ENCODE measurements at places on chromosomes 7 and 10. TPM values are rescaled to one million over a fixed set of nuclear protein-coding genes. Genes with fewer than 3 reads are reported as not detected.

AKR1C3 gene
- 1,052 TPM for total RNA-seq

PPA1 gene
- total RNA-seq, result 298 TPM

TNS3 gene
- 70.2 TPM for total RNA-seq

MMRN2 gene
- 1.5 TPM for total RNA-seq

CDNF gene
- total RNA-seq, result 0.86 TPM

ADRB1 gene
- 1.1 TPM for total RNA-seq

FAM13C gene
- total RNA-seq, result 0.16 TPM

PKD1L1 gene
- total RNA-seq, result 0.23 TPM

NAT16 gene
- 0.12 TPM for total RNA-seq

TAS2R5 gene
- 0.50 TPM for total RNA-seq

OR9A2 gene
- not detected for total RNA-seq

TPST1 gene
- total RNA-seq, result 6.3 TPM

FAM185A gene
- 6.9 TPM for total RNA-seq

CCAR1 gene
- total RNA-seq, result 73.7 TPM

RBP3 gene
- total RNA-seq, result not detected

MSMB gene
- not detected for total RNA-seq

SIRT1 gene
- total RNA-seq, result 16.6 TPM

NACAD gene
- 0.46 TPM for total RNA-seq

SLK gene
- total RNA-seq, result 33.2 TPM

PDE6C gene
- not detected for total RNA-seq

MACC1 gene
- total RNA-seq, result not detected

SH2D4B gene
- total RNA-seq, result 0.13 TPM

RASA4B gene
- total RNA-seq, result 0.70 TPM

FOXI2 gene
- total RNA-seq, result not detected

ABCA13 gene
- total RNA-seq, result 0.06 TPM

TRIM4 gene
- 26.2 TPM for total RNA-seq

IDI2 gene
- not detected for total RNA-seq

FRMD4A gene
- total RNA-seq, result 3.0 TPM

CH25H gene
- 0.68 TPM for total RNA-seq

HGF gene
- total RNA-seq, result not detected

PHYHIPL gene
- 0.59 TPM for total RNA-seq

HTRA1 gene
- total RNA-seq, result 55.6 TPM

MDH2 gene
- 442 TPM for total RNA-seq

C10orf53 gene
- not detected for total RNA-seq

LAMTOR4 gene
- total RNA-seq, result 137 TPM

RADIL gene
- 1.7 TPM for total RNA-seq

EBF3 gene
- 0.20 TPM for total RNA-seq

ELOVL3 gene
- 0.35 TPM for total RNA-seq

TEX36 gene
- total RNA-seq, result not detected

Data from A549 treated with dexamethasone at 1 μM for 4 hours (cell line).